ENCODE measurements at places on chromosomes 13 and 19.

- DNase-seq: peak; percentile 33
Measured at GRCh38 chr19:17555929-17556813, 722 bp downstream of the COLGALT1 start.

DNA sequence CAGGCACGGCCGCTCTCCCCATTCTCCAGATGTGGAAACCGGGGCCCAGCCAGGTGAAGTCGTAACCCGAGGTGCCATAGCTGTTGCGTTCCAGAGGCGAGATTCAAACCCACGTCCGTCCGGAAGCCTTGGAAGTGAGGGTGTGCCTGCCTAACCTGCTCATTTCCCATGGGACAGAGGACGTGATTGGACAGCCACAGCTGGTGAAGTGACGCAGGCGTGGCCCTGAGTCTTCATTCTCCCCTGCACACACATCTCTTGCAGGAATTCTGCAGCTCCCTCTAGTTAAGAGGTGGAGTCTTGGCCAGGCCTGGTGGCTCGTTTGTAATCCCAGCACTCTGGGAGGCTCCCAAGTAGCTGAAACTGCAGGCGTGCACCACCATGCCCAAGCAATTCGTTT is 16.8 kb downstream of the MEIS3 start:
- no peak for DNase-seq

- no peak for DNase-seq
Measured at GRCh38 chr19:11191934-11192333, 5.4 kb downstream of the KANK2 start.

GRCh38 chr13:20518660-20519100 is 7.0 kb downstream of the CRYL1 start:
- no peak for DNase-seq

GRCh38 chr13:70043685-70044084 is 63.9 kb upstream of the ATXN8OS start:
- no peak for DNase-seq

DNA sequence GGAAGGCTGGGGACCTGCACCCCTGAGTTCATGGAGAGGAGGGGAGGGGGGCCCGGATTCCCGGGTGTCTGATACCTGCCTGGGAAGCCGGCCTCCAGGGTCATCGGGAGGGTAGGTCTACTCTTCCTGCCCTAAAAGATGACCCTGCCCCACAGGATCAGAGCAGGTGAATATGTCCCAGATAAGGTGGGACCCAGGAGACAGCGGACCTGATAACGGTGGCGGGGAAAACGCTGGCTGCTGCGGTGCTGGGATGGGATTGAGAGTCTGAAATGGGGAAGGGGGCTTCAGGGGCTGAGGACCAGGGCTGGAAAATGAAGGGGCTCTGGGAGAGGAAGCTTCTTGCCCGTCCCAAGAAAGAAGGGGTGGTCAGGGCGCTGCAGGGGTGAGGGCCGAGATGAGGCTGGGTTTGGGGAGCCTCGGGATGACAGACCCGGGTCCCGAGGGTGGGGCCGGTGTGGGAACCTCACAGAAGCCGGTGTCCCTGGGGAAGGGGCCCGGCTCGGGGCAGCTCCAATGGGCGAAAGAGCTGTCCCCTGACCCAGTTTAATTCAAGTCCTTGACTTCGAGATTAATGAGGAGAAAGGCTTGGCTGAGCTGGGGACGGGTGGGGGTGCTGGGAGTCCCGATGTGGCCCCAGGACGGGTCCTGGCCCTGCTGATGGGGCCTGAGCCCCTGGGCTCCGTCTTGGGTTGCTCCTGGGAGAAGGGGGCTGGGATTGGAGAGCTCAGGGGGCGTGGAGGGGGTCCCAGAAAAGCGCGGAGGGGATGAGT is 823 bp downstream of the TTYH1 start:
- DNase-seq: no peak

DNA sequence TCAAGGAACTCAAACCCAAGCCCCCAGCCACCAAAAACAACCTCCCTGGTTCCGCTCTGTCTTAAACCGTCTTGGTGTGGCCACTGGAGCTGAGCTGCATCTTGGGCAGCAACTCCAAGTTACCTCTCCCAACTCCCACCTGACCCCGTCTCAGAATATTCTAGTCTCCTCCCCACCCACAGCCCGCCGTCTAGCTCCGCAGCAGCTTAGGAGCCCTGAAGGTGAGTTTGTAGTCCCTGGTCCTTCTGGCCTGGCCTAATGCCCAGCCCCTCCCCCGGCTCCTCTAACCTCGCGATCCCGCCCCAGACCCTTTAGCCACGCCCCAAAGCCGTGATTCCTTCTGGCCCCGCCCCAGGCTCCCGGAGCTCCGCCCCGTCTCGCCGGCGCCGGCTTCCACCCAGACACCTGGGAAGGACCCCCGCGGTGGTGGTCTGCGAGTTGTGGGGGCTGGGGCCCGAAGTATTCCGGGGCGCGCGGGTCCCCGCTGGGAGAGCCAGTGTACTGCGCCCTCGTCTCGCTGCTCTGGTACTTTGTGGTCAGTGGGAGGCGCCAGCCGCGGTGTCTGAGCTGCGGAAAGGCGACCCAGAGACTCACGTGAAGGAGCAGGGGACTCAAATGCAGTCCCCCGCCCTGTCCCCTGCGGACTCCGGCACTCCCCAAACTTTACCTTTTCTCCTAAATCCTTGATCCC is 2.5 kb upstream of the LHB start:
- DNase-seq: peak; percentile 64

GRCh38 chr13:28753208-28753892 is 34.6 kb upstream of the SLC46A3 start:
- no peak for DNase-seq

Measured in activated CD4-positive, alpha-beta T cell treated with anti-CD3 and anti-CD28 coated beads, Interleukin-2, amount 50 U/mL, for 16 hours (primary cell).